ENCODE measurements at places on chromosomes 5 and 9.
A peak's percentile ranks its signal among the peaks of the same experiment; 100 is the strongest.

- no peak for DNase-seq
Measured at GRCh38 chr9:132837501-132838286, 40.4 kb downstream of the AK8 start.

GRCh38 chr5:123496892-123497291, 15.1 kb upstream of the CSNK1G3 start:
- no peak for DNase-seq

DNA sequence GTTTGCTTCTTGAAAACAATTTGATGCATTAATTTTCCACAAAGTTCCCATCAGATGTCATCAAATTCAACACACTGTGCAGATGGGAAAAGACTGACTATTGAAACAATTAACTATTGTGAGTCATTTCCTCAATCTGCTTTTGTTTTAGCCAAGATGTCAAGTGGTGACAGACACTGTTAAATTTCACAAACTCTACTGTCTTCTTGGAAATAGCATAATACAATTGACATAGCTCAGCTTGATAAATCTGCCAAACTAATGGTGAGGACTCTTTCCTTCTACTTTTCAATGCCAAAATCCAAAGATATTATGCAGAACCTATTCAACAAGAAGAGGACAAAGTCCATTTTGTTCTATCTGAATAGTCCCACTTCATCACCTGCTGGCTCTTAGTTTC, 242.3 kb downstream of the CAAP1 start:
- DNase-seq, result no peak

DNA sequence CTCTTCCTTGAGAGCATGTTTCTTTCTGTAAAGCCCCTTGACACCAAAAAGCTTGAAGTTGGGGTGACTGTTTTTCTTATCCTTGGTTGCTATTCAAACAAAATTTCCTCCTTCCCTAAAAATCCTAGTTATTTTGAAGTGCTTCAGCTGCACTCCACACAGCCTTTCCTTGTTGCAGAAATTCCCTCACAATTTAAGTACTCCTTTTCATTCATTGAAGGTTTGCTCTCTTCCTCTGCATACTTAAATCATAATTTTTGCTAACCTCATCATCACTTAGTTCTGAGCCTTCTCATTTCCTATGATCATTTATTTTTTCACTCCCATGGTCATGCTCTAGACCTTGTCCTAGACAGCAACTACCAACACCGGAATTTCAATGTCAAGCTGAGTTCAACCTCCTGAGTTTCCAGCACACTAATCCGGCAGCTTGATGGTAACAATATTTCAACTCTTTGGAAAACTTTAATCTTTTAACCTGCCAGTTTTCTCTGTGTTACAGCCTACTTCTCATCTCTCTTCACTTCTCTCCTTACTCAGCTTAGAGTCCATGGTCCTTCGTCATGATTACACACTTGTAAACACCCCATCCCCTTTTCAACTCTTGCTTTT, 78.7 kb upstream of the ACTBL2 start:
- DNase-seq, result no peak

DNA sequence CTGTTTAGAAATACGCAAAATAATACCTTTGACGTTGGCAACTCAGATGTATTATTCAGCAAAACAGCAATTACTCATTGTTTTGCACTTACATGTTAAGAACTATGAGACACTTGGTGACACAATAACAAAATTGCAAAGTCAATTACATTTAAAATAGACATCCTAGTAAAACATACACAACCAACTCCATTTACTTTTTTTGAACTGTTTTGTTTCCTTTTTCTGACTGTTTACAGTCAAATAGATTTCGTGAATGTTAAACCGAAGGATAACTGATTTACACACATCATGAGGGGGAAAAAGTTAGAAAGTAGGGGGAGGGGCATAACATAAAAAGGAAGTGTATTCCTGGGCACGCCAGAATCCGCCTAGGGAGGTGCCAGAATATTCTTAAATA, 220.1 kb downstream of the MEF2C start:
- no peak for DNase-seq

- no peak for DNase-seq
Measured at GRCh38 chr5:91269198-91269597, 113.9 kb downstream of the ARRDC3 start.

- DNase-seq, result no peak
Measured at GRCh38 chr5:134406390-134406789, 5.3 kb downstream of the CDKN2AIPNL start.

DNA sequence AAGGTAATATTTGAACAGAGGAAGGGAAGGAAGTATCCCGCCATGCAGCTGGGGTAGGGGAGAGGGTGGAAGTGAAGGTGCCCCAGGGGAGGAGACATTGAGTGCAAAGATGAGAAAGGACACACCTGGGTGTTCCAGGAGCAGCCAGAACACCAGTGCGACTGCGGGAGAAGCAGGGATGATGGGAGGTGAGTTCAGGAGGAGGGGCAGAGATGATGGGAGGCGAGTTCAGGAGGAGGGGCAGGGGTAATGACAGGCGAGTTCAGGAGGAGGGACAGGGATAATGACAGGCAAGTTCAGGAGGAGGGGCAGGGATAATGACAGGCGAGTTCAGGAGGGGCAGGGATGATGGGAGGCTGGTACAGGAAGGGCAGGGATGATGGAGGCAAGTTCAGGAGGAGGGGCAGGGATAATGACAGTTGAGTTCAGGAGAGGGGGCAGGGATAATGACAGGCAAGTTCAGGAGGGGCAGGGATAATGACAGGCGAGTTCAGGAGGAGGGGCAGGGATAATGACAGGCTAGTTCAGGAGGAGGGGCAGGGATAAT, 17.2 kb upstream of the SPOCK1 start:
- peak; percentile 40 for DNase-seq

DNA sequence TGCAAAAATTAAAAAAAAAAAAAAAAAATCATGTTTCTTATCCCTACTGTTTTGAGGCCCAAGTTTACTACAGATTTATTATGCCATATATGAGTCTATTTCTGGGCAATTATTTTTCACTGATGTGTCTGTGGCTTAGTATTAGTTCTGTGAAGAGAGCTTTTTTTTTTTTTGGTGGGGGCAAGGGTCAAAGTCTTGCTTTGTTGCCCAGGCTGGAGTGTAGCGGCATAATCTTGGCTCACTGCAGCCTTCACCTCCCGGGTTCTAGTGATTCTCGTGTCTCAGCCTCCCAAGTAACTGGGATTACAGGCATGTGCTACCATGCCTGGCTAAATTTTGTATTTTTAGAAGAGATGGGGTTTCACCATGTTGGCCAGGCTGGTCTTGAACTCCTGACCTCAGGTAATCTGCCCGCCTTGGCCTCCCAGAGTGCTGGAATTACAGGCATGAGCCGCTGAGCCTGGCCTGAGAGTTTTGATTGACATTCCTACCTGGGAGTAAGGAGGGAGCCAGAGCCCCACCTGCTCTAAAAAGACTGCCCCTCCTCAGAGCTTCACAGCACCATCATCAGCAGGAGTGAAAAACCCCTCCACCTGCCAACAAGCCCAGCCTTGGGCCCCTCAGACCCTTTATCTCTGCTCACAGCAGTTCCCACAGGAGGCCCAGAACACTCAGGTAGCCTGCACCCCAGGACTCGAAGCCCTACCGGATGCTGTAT, 36.1 kb upstream of the JADE2 start:
- no peak for DNase-seq

- DNase-seq, result no peak
Measured at GRCh38 chr9:70117835-70118319, 74.2 kb downstream of the MAMDC2 start.

DNA sequence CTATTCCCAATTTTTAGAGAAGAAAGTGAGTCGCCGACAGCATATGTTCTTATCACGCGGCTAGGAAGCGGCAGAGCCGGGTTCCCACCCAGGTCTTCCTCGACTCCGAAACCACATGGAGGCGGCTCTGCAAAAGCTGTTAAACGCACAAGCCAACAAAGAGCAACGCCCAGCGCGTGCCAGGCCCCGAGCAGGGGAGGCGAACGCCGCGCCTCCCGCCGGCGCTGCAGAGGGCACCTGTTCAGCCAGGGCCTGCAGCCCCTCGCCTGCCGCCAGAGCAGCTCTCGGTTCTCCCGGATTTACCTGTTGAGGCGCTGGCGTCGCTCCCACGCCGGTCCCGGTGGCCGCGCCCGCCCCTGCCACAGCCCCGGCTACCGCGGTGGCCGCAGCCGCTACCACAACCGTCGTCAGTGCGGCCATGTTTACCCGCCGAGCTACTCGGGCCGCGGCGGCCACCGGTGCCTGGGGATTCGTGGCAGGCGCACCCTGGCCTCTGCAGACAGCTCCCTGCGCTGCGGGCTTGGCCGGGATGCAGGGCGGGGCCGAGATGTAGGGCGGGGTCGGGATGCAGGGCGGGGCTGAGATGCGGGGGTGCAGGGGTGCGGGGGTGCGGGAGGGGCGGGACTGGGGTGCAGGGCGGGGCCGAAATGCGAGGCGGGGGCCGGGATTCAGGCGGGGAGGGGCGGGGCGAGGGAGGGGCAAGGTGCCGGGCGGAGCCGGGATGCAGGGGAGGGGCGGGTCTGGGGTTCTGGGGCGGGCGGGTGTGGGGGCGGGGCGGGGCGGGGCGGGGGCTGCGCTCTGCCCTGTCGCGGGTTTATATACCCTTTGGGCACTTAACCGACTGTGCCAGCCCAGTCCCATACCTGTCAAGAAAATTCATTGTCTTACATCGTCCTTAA, at the start of gene CCDC112:
Gene CCDC112, minus strand, starts transcription at position 531 of the 899 bp plus-strand sequence. Its CDS starts 111 bp downstream, at position 420.
- no peak for DNase-seq

GRCh38 chr5:142798099-142798770, 28.1 kb downstream of the ARHGAP26 start:
- no peak for DNase-seq

GRCh38 chr9:132509928-132510874, 72.2 kb upstream of the BARHL1 start:
- DNase-seq, result no peak

GRCh38 chr5:111498346-111498745, 14.0 kb downstream of the STARD4 start:
- DNase-seq, result no peak

GRCh38 chr5:154198611-154199230, 8.2 kb downstream of the GALNT10 start:
- no peak for DNase-seq

DNA sequence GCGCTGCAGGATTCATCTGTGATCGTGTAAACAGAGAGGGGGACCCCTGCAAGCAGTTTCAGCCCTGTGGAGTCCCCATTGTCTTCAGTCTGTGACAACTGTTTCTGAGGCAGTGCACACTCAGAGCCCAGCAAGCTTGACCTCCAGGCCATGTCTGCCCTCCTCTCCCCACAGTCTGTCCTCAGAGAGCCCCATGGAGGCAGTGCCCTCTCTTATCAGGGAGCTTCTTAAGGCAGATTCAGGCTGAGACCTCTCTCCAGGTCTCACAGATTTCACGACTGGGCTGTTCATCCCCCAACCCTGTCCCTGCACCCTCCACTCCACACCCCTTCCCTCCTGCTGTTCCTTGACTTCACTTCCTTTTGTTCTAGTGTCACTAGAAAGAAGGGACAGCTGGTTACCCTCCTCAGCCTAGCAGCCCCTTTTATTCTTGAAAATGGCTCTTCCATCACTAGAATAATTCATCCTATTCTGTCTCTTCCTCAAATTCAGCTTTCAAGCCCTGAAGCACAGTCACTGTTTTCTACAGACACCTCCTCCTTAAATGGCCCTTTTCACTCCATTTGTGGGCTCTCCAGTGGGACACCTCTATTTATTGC, 218.4 kb downstream of the MED10 start:
- DNase-seq, result no peak

GRCh38 chr5:139926797-139927503, 116.1 kb downstream of the NRG2 start:
- DNase-seq, result no peak

DNA sequence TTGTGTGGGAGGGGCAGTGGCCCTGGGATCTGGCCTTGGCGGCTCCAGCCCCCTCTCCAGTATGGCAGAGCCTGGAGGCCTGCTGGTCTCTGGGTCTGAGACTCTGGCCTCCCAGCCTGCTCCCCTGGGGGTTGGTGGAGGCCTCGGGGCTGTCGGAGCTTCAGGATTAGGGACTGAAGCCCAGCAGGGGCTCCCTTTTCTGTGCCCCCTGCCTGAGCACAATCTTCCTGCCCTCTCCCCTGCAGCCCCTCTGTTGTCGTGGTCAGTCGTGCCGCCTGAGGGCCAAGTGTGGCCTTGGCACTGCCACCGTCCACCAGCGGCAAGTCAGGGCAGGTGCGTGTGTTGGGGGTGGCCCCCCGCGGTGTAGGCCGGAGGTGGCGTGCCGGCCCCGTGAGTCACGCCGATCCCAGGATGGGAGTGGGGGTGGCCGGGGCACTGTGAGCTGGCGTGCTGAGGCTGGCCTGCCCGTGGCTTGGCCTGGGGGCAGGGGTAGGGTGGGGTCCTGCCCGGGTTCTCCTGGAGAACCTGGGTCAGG, 53.6 kb downstream of the RXRA start:
- DNase-seq, result no peak

GRCh38 chr9:91164724-91165520, 196.8 kb downstream of the AUH start:
- no peak for DNase-seq

DNA sequence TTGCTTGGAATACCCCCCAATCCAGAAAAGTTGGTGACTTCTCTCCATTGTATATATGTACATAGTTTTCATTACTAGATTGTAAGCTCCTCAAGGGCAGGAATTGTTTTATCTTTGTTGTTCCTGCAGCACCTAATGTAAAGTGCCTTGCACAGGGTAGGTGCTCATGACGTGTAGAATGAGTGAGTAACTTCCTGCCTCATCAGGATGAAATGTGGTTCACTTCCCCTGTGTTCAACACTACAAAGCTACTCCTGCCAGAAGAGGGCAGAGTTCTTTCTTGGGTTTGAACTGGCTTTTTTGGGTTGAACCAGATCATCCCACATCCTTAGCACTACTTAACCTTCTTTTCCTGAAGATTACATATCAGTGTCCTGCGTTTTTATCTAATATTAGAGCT, 23.9 kb downstream of the GTF3C4 start:
- no peak for DNase-seq

GRCh38 chr5:33272288-33272687, 168.5 kb upstream of the TARS1 start:
- no peak for DNase-seq

- DNase-seq, result no peak
Measured at GRCh38 chr5:96546120-96546519, 113.1 kb upstream of the PCSK1 start.

GRCh38 chr5:59562756-59563389, 330.7 kb downstream of the PDE4D start:
- DNase-seq, result no peak

DNA sequence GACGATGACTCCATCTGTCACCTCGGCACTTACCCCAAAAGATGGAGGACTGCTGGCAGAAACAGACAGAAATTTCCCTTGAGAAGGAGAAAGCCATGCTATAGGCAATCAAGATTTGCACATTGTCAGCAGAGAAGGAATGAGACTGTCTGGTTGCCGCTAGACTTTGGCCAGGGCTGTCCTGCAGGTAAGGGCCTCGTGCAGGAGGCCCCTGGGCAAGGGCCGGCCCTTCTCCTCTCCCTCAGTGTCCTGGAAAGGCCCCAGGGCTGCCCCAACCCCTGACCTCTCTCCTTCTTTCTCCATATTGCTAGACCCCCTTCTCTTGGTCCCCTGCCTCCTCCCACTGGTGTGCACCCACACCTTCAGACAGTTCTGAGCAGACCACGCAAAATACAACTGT, 14.6 kb upstream of the KCNIP1 start:
- no peak for DNase-seq

DNA sequence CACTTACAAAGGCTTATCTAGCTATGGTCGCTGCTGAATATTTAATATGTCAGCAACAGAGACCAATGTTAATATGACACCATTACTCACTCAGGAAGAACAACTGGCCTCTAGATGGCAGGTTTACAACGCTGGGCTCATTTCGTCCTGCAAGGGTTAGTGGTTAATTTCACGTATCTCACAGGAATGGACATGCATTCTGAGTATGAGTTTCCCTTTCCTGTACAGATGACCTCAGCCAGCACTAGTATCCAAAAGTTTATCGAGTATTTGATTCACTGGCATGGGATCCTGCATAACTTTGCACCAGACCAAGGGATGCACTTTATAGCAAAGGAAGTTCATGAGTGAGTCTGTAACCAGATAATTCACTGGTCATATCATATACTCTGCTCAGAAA, 8.7 kb upstream of the TRPC7 start:
- no peak for DNase-seq

All from NCI-H1417 treated with DMSO at 0.1 percent for 48 hours (cell line).